ENCODE measurements at places on chromosomes 3 and 15. TPM values are rescaled to one million over a fixed set of nuclear protein-coding genes. Genes with fewer than 3 reads are reported as not detected.

The TJP1 gene
- total RNA-seq: 111 TPM

The ZNF717 gene
- 8.1 TPM for total RNA-seq

The LRRN1 gene
- total RNA-seq: 1.8 TPM

The LRRC2 gene
- total RNA-seq: 1.1 TPM

The TRPM1 gene
- not detected for total RNA-seq

The RAD18 gene
- total RNA-seq: 4.2 TPM

The ZXDC gene
- 50.5 TPM for total RNA-seq

The GOLGA6B gene
- total RNA-seq: not detected

The POLQ gene
- 1.2 TPM for total RNA-seq

The SLC12A1 gene
- total RNA-seq: not detected

The CHST13 gene
- total RNA-seq: 1.2 TPM

DNA sequence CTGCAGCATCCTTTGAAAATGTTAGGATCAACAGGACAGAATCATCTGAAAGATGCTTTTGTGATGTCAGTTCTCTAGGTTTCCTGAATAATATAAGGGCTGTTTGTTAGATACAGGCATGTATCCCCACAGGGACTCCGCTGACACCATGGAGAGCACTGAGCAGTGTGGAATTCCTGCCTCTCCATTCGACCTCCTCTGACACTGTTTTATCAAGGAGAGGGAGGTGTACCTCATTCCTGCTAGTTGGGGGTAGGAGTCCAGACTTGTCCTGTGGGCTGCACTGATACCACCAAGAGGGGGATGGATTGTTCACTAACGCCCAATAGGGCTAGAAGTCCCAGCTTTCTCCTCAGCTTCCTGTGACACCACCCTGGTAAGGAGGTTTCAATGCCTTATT, 46.6 kb downstream of the LARS2 start:
- H3K27me3 ChIP-seq: no peaks in the 10 kb centered on the region
- H3K27ac ChIP-seq: no peak overlapping the region
- H3K4me1 ChIP-seq: no peaks in the 10 kb centered on the region
- DNase-seq: no peak
- H3K36me3 ChIP-seq: no peaks in the 10 kb centered on the region

- H3K4me3 ChIP-seq: no peak overlapping the region
- H3K27me3 ChIP-seq: no peaks in the 10 kb centered on the region
- H3K4me1 ChIP-seq: no peaks in the 10 kb centered on the region
- no peak for DNase-seq
- no peak overlapping the region for H3K27ac ChIP-seq
Observed at GRCh38 chr15:26295336-26296085, 432.4 kb upstream of the ATP10A start.

- no peaks in the 10 kb centered on the region for H3K27me3 ChIP-seq
- no peak for DNase-seq
- no peaks in the 10 kb centered on the region for H3K36me3 ChIP-seq
- no peaks in the 10 kb centered on the region for H3K4me1 ChIP-seq
Observed at GRCh38 chr3:128674161-128674784, 23.7 kb upstream of the RPN1 start.

GRCh38 chr3:31791090-31791430, 190.0 kb downstream of the OSBPL10 start:
- DNase-seq: no peak
- H3K4me3 ChIP-seq: no peak overlapping the region
- H3K27ac ChIP-seq: no peak overlapping the region
- H3K27me3 ChIP-seq: no peaks in the 10 kb centered on the region
- H3K4me1 ChIP-seq: no peaks in the 10 kb centered on the region
- no peaks in the 10 kb centered on the region for H3K36me3 ChIP-seq

- H3K27ac ChIP-seq: no peak overlapping the region
- no peak for DNase-seq
- no peaks in the 10 kb centered on the region for H3K4me1 ChIP-seq
- H3K27me3 ChIP-seq: no peaks in the 10 kb centered on the region
Observed at GRCh38 chr3:142894493-142894892, 5.6 kb upstream of the PCOLCE2 start.

GRCh38 chr15:75327005-75327404, 8.9 kb upstream of the COMMD4 start:
- H3K27me3 ChIP-seq: no peaks in the 10 kb centered on the region
- H3K27ac ChIP-seq: no peak overlapping the region
- no peak for DNase-seq
- H3K36me3 ChIP-seq: no peaks in the 10 kb centered on the region
- H3K4me3 ChIP-seq: no peak overlapping the region

GRCh38 chr3:115359536-115359935, 212.4 kb upstream of the ZBTB20 start:
- no peak overlapping the region for H3K27ac ChIP-seq
- no peaks in the 10 kb centered on the region for H3K36me3 ChIP-seq
- no peak overlapping the region for H3K4me3 ChIP-seq

- H3K27ac ChIP-seq: no peak overlapping the region
- H3K36me3 ChIP-seq: no peaks in the 10 kb centered on the region
- no peak for DNase-seq
Observed at GRCh38 chr3:134685929-134686802, 35.3 kb upstream of the KY start.

GRCh38 chr3:55362210-55362960, 124.7 kb downstream of the WNT5A start:
- no peak overlapping the region for H3K27ac ChIP-seq
- DNase-seq: no peak
- H3K4me1 ChIP-seq: no peaks in the 10 kb centered on the region
- no peak overlapping the region for H3K4me3 ChIP-seq

DNA sequence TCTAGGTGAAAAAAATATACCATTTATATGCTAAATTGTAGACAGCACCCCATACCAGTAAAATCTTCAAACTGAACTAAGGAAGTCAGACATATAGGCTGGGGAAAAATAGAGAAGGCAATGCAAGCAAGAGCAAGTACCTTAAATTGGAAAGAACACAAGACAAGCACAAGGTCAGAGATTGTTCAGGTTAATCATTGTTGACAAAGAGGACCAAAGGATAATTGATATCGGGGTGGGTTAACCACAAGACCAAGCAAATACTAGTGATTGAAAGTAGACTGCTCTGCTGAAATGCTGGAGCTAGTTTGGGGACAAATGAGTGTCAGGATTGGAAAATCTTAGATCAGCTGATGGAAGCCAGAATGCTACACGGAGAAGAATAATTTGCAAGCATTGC, 499.8 kb downstream of the ROBO2 start:
- no peaks in the 10 kb centered on the region for H3K27me3 ChIP-seq
- H3K27ac ChIP-seq: no peak overlapping the region
- H3K4me3 ChIP-seq: no peak overlapping the region
- no peak for DNase-seq
- no peaks in the 10 kb centered on the region for H3K4me1 ChIP-seq

DNA sequence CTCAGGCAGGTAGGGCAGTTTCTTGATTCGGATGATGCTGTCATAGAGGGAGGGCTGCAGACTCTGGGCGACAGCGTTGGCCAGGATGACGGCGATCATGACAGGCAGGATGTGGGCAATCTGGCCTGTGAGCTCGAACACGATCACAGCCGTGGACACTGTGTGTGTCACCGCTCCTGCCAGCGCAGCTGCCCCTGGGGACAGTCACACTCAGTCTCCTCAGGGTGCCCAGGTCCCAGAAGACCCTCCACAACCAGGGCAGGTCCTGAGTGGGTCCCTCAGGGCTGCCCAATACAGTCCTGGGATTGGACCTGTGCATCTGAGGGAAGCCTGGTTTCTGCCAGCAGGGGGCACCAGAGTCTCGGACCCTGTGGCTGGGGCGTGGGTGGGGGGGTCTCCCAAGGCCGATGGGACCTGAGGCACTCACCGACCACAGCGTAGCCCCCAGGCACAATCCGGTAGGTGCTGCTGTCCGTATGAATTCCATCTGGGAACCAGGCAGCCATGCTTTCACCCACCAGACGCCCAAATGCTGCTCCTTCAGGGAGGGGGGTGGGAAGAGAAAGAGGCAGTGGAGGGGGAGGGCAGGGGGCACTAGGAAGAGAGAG, 7.2 kb downstream of the CLCN2 start:
- H3K27me3 ChIP-seq: no peaks in the 10 kb centered on the region
- peaks cover 17% of the 10 kb centered on the region for H3K36me3 ChIP-seq
- H3K4me3 ChIP-seq: no peak overlapping the region
- no peaks in the 10 kb centered on the region for H3K4me1 ChIP-seq
- H3K27ac ChIP-seq: no peak overlapping the region
- no peak for DNase-seq

DNA sequence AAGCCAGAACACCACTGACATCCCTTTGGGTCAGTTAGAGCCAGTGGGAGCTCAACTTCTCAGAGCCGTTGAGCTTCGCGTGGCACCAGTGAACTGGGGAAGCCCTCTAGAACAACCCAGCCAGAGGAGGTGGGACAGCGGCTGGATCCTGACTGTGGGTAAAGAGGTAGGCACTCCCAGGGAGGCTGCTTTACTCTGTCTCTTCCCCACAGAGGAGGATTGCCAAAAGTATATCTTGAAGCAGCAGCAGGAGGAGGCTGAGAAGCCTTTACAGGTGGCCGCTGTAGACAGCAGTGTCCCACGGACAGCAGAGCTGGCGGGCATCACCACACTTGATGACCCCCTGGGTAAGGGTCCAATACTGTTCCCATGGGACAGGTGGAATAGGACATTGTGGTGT, 1.2 kb downstream of the MYD88 start:
- H3K4me1 ChIP-seq: peaks cover 37% of the 10 kb centered on the region
- H3K4me3 ChIP-seq: peak overlapping the region; percentile 85
- H3K36me3 ChIP-seq: peaks cover 15% of the 10 kb centered on the region

DNA sequence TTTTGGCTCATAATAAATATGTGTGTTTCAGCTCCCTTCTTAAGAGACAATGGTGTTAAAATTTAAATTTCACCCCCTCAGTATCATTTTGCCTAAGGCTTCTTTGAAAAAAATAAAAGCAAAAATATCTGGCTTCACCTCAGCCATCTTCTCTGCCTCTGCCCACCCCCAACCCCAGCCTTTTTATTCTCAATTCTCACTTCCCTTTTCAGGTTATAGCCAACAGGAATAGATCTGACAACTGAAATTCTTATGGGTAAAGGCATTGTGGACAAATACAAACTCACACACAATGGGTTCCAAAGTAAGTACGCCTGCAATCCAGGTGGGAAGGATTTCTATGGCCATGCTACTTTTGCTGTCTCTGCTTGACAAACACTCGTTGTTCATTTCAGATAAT, 399.0 kb upstream of the ARRDC4 start:
- no peaks in the 10 kb centered on the region for H3K4me1 ChIP-seq
- no peak overlapping the region for H3K4me3 ChIP-seq
- H3K27me3 ChIP-seq: no peaks in the 10 kb centered on the region
- no peak for DNase-seq
- no peak overlapping the region for H3K27ac ChIP-seq
- H3K36me3 ChIP-seq: no peaks in the 10 kb centered on the region

GRCh38 chr3:85170646-85171045, 211.9 kb downstream of the CADM2 start:
- no peak for DNase-seq
- H3K36me3 ChIP-seq: no peaks in the 10 kb centered on the region
- no peaks in the 10 kb centered on the region for H3K27me3 ChIP-seq
- no peak overlapping the region for H3K27ac ChIP-seq
- no peaks in the 10 kb centered on the region for H3K4me1 ChIP-seq

DNA sequence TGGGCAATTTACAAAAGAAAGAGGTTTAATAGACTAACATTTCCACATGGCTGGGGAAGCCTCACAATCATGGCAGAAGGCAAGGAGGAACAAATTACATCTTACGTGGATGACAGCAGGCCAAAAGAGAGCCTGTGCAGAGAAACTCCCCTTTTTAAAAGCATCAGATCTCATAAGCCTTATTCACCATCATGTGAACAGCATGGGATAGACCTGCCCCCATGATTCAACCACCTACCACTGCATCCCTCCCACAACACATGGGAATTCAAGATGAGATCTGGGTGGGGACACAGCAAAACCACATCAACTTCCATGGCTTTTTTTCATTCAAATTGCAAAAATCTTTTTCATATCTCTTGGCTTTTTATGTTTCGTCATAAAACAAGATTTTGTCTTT, 67.6 kb upstream of the GADL1 start:
- no peaks in the 10 kb centered on the region for H3K36me3 ChIP-seq
- H3K4me1 ChIP-seq: no peaks in the 10 kb centered on the region
- DNase-seq: no peak

DNA sequence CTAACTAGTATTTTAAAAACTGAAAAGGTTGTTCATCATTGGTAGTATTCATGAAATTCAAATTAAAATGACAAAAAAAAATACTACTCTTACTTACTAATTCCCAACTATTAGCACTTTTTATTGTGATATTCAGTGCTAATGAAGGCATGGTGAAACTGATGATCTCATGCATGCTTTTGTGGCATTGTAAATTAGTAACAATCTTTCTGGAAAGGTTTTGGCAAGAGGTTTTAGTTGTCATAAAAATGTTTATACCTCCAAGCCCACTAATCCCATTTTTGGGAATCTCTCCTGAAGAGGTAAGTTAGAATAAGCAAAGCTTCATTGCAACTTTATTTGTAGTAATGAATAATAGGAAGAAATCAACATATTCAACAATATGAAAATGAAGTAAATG, 53.0 kb downstream of the LYSMD4 start:
- peaks cover 12% of the 10 kb centered on the region for H3K36me3 ChIP-seq
- DNase-seq: no peak
- H3K4me1 ChIP-seq: no peaks in the 10 kb centered on the region
- no peak overlapping the region for H3K4me3 ChIP-seq

DNA sequence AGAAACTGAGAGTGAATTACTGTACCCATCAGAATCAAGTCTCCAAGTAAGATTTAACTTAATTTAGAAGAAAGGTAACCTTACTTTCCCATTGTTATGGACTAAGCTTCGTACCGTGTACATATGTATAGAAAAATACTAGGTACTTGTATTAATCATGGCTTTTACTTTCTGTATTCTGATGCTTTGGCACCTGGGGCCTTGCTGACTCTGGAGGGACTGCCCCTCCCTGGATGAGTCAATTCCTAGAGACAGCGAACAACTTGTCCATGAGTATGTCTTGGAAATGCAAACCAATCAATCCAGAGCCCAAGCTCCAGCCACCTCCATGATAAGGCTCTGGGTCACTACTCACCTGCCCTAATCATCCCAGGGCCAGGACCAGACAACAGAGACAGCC, 50.0 kb upstream of the DGKG start:
- H3K27me3 ChIP-seq: no peaks in the 10 kb centered on the region
- no peak overlapping the region for H3K27ac ChIP-seq
- no peak overlapping the region for H3K4me3 ChIP-seq
- H3K4me1 ChIP-seq: peaks cover 5% of the 10 kb centered on the region

GRCh38 chr3:60760145-60760544, 491.1 kb downstream of the FHIT start:
- no peak overlapping the region for H3K4me3 ChIP-seq
- H3K36me3 ChIP-seq: no peaks in the 10 kb centered on the region
- no peak overlapping the region for H3K27ac ChIP-seq

DNA sequence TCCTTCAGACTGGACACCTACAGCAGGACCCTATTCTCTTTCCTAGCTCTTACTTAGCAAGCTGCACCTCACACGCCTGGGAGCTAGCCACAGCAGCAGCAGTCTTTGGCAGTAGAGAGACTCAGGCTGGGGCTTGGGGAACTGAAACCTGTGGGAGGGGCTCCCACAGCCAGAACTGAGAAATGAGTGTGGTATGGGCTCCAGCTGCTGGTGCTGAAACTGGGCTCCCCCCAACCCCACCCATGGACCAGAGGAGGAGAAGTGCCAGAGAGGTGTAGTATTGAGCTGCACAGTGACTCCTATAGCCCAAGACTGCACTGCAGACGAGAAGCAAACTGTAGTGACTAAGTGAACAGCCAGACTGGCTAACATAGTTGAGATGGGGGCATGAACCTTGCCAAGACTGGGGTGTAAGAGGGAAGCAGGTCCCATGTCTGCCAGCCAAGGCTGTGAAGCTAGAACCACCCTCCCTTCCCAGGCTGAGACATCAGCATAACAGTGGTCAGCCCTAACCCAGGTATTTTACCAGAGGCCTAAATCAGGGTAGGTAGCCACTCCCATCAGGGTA, 62.5 kb downstream of the MYO5A start:
- no peak overlapping the region for H3K27ac ChIP-seq
- peak; percentile 56 for DNase-seq
- H3K36me3 ChIP-seq: no peaks in the 10 kb centered on the region
- H3K27me3 ChIP-seq: no peaks in the 10 kb centered on the region

Data from upper lobe of left lung (tissue), 6 donors.